Stimulated activated CD4-positive, alpha-beta T cell treated with anti-CD3 and anti-CD28 coated beads, TNF-alpha, amount 100 ng/mL, for 1 hour (primary cell): ENCODE measurements at places on chromosomes 6 and 20.

GRCh38 chr6:147759093-147759492 lies 250.6 kb downstream of the SAMD5 start:
- DNase-seq: no peak

GRCh38 chr6:51768087-51768486 lies 319.3 kb downstream of the PKHD1 start:
- no peak for DNase-seq

DNA sequence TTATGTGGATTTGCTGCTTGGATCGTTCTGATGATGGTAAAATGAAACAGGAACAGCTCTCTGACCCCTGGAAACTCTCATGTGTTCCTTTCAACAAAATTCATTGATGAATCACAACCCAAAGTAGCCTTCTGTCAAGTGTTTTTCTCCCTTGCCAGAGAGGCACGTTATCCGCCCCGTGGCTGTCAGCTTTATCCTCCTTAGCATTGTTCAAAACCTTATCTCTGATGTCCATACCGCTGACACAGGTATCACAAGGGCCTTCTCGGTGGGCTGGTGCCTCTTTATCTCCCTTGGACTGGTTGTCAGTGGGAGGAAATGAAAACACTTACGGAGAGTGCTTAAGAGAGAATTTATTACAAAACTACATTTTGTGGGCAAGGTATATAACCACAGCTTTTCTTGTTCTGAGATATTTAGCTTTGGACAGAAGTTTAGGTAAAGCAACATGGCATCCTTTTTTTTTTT lies 84.9 kb downstream of the TIAM2 start:
- DNase-seq: no peak

DNA sequence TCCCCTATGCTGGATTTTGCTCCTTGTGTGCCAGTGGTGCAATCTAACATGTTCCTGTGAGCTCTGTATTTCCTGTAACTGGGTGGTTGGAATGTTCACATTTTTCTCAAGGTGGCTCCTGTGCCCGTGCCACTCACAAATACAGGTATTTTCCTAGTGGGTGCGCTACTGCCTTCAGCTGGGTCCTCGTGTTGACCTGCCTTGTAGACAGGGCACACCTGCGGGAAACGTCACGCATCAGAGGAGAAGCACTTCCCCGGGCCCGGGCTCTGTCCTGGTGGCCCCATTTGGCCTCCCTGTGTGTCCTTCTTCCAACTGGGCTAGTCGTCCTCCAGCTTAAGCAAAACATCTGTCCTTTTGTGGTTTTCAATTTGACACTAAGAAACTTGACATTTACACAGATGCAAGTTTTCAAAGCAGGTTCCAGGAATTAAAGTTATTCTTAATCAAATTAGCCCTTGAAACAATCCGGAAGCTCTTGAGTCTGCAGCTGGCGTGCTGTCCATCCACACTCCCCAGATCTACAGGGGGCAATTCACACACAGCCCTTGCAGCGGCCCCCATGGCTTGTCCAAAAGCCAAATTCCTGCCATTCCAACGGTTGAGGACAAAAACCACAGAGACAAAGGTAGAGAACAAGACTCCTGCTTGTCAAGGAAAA lies 275.1 kb downstream of the CDC5L start:
- DNase-seq: no peak

- no peak for DNase-seq
These were observed 2.7 kb upstream of the SLC35B2 start for GRCh38 chr6:44260011-44260410.

DNA sequence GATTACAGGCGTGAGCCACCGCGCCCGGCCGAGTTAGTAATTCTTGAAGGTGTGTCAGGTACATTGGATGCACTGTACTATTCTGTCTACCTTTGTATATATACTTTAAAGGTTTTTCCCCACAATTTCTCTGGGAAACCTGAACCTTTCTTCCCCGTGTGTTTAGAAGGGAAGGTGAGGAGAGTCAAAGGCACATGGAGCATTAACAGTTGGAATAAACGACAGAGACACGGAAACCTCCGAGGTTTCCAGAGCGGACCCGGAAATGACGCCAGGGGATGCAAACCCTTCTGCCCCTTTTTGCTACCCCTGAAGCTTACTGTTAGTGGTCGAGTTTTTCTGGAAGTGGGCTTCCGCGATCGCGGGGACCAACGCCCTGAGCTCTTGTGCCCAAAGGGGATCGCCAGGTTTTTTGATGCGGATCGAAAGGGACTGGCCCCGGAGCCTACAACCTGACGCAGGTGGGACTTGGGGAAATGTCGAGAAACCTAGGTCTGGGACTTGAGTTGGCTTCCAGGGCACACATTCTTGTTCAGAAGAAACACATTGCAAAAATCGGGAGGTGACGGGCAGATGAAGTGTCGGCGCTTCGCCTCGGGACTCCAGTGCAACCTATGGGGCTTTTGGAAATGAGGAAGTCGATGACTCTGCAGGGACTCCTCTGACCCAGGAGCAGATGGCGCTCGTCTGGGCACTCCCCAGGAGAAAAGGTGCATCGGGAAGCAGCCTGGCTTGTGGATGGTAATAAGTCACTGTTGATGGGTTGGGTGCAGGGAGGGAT lies 218.2 kb downstream of the OR2B2 start:
- no peak for DNase-seq

- no peak for DNase-seq
These were observed 5.8 kb downstream of the TAB2 start for GRCh38 chr6:149323353-149323752.

DNA sequence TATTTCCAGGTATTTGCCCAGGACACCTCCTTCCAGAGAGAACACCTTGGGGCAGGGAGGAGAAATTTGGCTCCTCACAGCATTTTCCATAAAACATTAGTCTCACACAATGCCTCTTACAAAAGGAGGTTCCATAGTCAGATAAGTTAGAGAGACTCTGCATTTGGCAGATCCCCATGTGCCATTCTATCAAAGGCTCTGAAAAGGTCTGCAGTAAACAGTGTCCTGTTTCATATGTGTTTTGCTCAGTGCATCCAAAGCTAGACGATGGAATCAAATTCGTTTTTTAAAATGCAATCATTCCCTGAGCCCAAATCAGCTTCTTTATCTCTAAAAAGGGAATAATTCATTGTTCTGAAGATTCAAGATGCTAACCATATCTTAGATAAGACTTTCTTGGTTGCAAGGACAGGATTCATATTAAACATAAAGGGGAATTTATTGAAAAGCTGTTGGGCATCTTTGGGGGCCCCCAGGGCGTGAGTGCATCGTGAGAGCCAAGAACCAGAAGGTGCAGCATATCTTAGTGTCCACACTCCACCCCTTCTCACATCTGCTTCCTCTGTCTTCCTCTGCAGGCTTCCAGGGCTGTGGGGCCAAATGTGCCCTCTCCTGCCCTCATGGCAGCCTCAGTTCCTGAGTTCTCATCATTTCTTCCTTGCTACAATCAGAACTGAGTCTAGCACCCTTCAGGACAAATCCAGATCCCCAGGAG lies 41.4 kb upstream of the MLN start:
- no peak for DNase-seq

- DNase-seq: no peak
These were observed 4.7 kb downstream of the MAPK14 start for GRCh38 chr6:36032261-36032660.

GRCh38 chr6:36688063-36688738 lies 9.4 kb upstream of the RAB44 start:
- DNase-seq: no peak

DNA sequence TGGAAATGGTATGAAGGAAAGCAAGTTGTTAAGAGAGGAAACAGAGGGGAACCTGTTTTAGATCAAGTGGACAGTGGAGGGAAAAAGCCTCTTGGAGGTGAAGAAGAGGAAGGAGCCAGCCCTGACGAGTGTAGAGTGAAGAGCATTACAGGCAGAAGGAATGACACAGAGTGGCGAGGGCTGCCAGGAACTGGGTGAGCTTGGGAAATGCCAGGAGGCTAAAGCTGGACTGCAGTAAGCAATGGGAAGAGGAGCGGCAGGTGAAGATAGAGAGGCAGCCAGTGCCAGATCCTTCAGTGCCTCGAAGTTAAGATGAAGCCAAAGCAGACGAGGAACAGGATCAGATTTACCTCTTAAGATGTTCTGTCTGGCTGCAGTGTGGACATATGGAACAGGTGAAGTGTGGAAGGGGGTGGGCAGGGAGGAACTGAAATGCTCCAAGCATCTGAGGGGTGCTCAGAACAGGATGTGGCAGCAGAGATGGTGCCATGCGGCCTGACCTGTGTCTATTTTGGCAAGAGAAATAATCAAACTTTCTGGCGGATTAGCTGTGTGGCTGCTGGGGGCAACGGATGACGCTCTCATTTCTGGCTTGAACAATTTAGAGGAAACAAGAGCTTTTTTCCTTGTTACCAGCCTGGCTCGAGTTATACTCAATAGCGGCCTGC lies 748.4 kb downstream of the PTPRT start:
- DNase-seq: no peak

DNA sequence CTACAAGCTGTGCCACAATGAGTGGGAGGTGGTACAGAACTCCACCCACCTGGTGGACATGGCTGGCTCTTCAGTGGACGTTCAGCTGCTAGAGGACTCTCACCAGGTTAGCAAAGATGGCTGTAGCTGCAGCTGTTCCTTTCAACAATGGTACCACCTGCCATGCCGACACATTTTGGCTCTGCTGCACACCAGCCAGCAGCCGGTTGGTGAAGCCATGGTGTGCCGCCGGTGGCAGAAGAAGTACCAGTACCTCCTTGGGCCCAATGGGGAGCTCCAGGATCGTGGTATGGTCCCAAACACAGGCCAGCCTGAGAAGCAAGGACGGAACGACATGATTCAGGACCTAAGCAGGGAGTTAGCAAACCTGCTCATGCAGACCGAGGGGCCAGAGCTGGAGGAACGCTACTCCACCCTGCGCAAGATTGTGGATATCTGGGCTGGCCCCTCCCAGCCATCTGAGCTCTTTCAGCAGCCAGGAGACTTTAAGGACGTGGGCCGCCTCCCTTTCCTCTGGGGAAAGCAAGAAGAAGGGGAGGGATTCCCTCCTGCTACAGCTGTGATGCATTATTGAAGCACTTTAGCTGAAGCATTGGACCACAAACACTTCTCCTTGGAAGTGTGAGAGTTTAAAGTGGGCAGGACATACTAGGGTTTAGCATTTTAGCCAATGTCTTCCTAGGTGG lies 2.8 kb upstream of the ZSWIM1 start:
- DNase-seq: no peak

- DNase-seq: no peak
These were observed 33.8 kb upstream of the E2F3 start for GRCh38 chr6:20367743-20368485.

- no peak for DNase-seq
These were observed 79.8 kb downstream of the PRDM1 start for GRCh38 chr6:106165885-106166485.

DNA sequence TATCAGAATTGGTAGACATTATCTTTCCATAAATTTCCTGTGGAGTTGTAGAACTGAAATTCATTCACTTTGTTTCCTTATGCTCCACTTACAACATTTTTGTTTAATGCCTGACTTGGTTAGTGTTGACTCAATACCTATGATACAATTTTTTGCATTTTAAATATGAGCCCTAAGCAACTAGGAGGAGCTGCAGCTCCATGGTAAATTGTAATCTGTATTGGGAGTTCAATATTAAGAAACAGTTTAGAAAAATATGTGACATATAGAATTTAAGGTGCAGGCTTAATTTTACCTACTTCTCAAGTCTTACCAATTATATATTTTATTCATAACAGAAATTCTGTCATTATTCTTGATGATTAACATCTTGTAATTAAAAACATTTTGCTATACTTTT lies 868.3 kb downstream of the EYS start:
- DNase-seq: no peak

GRCh38 chr20:14817101-14817500 lies 479.7 kb upstream of the FLRT3 start:
- no peak for DNase-seq

- no peak for DNase-seq
These were observed 79.1 kb downstream of the UTRN start for GRCh38 chr6:144364208-144364720.

- DNase-seq: no peak
These were observed 40.5 kb downstream of the RNGTT start for GRCh38 chr6:88922775-88923548.

DNA sequence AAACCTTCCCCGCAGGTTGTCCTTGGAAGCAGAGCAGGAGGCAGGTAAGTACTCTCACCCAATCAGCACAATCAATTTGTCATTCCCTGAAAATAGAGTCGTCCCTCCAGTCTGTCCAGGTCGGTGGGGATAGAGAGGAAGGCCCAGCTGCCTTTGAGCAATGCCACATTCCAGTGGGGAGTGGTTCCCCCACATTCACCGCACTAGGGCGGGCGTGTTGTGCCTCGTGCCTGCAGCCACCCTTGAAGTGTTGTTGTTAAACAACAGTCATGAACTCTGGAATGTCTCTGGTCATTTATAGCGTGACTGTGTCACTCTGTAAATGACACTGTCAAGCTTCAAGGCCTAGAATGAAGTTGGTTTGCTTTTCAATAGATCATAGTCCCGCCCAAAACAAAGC lies 33.4 kb downstream of the PRDM1 start:
- DNase-seq: no peak

- no peak for DNase-seq
These were observed 160.1 kb upstream of the QKI start for GRCh38 chr6:163254341-163254835.

GRCh38 chr6:157627195-157627966 lies 195.7 kb upstream of the SNX9 start:
- no peak for DNase-seq

- no peak for DNase-seq
These were observed 86.7 kb downstream of the GMDS start for GRCh38 chr6:2158596-2159271.

DNA sequence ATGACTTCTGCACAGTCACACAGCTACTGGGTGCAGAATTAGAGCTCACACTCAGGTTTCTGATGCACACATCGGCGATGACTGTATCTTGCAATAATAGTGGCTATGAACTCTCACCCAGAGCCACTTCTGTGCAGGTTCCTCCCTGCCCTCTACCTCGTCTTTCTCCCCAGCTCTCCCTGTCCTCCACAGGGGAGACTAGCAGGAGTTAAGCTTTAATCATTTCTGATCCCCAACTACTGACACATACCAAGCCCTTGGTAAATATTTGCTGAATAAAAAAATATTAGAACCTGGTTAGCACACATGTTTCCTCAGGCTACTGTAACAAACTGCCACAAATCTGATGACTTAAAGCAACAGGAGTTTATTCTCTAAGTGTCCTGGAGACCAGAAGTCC lies 222.7 kb upstream of the FOXA2 start:
- DNase-seq: no peak

DNA sequence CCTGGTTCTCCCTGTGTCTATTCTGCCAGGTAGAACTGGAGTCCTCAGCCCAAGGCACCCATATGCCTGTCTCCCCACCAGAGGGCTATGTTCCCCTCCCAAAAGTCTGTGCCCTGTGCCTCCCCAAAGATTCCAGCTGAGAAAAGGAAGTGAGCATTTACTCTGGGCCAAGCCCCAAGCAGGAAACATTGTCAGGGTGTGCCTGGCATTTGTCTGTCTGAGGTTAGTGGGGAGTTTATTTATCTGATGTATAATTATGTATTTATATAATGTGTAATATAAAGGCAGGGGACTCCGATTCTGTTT lies 5.6 kb downstream of the GDF5 start:
- no peak for DNase-seq
